ENCODE measurements at places on chromosomes 3 and 15.

DNA sequence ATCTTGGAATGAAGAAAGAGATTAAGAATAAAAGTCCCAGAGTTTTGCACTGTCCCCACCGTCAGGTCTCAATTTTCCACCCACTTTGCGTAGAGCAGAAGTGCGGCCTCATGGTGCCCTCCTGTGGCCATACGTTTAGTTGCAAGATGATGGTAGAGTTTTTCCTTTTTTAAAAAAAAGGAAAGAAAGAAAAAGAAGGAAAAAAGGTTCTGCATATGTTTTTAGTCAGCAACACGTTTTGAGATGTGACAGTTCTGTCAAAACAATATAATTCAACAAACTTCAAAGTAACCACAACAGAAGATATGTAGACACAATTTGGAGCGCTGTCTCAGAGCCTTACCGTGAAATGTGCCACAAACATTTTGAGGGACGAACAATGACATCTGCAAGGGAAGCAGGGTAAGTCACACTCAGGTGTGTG lies 24.6 kb downstream of the EBLN2 start:
- DNase-seq = peak; percentile 72

DNA sequence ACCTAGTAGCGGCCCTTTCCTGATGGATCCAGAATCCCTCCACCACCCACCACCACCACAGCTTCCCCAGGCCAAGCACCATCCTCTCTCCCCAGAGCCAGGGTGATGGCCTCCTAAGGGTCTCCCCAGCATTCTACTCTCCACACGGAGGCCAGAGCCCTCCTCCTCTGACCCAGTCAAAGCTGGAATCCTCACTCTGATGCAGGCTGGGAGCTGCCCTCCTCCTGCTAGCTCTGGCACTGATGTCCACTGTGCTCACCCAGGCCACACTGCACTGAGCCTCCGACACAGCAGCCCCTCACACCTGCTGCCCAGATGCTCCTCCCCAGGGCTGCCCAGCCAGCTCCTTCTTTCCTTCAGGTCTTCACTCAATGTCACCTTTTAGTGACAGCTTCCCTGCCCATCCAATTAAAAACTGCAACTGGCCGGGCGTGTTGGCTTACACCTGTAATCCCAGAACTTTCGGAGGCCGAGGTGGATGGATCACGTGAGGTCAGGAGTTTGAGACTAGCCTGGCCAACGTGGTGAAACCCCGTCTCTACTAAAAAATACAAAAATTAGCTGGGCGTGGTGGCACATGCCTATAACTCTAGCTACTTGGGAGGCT lies 21.0 kb downstream of the XXYLT1 start:
- no peak for DNase-seq

DNA sequence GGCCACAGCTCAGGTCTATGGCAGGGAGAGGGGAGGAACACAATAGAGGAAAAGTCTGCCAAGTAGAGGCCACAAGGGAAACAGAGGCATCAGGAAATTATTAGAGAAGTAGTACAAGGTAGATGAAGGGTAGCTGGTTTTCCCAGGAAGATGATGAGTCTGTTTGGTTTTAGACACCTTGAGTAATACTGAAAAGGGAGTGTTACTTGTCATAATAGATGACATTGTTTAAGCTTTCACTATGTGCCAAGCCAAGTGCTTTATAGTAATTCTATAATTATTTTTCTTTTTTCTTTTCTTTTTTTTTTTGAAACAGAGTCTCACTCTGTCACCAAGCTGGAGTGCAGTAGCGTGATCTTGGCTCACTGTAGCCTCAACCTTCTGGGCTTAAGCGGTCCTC lies 13.7 kb downstream of the PXK start:
- no peak for DNase-seq

DNA sequence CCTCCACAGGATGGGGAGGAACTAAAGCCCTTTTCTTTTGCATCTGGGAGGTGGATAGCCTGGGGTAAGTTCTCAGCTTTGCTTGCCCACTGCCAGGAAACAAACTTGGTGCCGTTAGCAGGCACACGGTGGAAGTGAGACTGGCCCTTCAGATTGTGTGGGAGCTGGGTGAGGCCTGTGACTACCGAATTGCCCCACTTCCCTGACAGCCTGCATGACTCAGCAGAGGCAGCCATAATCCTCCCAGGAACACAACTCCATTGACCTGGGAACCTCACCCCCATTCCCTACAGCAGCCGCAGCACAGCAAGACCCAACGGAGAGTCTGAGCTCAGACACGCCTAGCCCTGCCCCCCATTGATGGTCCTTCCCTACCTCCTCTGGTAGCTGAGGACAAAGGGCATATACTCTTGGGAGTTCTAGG lies 282.6 kb downstream of the KLF13 start:
- DNase-seq = no peak

DNA sequence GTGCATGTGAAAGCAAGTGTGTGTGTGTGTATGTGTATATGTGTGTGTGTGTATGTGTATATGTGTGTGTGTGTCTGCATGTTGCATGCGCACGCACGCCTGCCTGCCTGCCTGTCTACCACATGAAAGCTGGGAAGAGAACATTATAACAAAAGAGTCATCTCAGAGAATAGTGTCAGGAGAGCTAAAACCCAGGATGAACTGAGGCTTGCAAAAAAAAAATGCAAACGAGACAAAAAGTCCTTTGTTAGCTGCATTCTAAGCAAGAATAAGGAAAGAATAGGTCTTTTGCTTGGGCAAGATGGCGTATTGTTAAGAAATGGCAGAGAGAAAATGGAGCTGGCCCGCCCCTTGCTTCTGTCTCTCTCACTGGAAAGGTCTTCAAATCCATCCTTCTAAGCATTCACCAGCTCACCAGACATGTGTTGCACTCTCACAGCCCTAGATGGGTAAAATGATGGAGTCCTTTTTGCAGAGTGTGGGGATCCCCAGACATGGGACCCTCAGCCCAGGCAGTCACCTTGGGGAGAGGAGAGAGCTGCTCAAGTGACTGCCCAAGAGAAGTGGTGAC lies 16.4 kb downstream of the WNT7A start:
- DNase-seq = no peak
